ENCODE measurements at places on chromosomes 4 and X. TPM values are rescaled to one million over a fixed set of nuclear protein-coding genes. Genes with fewer than 3 reads are reported as not detected.

Gene SASH3
- not detected for total RNA-seq

Gene GYG2
- total RNA-seq: 4.5 TPM

Gene PPARGC1A
- 0.02 TPM for total RNA-seq

Gene MAGEA3
- total RNA-seq: 3.1 TPM

Gene PNMA6A
- 5.4 TPM for total RNA-seq

Gene CNKSR2
- total RNA-seq: 1.6 TPM

Gene GPRASP3
- 2.9 TPM for total RNA-seq

Gene GPR101
- not detected for total RNA-seq

Gene PLXNB3
- total RNA-seq: 3.9 TPM

Gene FGFBP1
- total RNA-seq: 2.6 TPM

Measured in A549 treated with AZD2906 at 1 μM for 4 hours (cell line).